ENCODE measurements at places on chromosomes 12 and 14. TPM values are rescaled to one million over a fixed set of nuclear protein-coding genes. Genes with fewer than 3 reads are reported as not detected.

- DNase-seq: no peak
These were observed 8.3 kb downstream of the BMP4 start for GRCh38 chr14:53948205-53948884.

DNA sequence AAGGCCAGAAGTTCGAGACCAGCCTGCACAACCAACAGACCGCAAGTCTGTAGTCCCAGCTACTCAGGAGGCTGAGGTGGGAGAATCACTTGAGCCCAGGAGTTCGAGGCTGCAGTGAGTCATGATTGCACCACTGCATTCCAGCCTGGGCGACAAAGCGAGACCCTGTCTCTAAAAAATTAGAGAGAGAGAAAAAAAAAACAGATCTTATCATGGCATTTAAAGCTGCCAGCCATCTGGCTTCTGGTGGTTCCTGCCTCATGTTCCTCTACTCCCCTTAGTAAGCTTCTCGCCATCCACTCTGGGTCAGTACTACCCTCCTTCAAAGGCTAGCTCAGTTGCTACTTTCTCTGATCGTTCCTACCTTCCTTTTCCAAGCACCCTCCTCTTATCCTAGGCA is 16.1 kb downstream of the CLSTN3 start:
- DNase-seq: peak; percentile 12

DNA sequence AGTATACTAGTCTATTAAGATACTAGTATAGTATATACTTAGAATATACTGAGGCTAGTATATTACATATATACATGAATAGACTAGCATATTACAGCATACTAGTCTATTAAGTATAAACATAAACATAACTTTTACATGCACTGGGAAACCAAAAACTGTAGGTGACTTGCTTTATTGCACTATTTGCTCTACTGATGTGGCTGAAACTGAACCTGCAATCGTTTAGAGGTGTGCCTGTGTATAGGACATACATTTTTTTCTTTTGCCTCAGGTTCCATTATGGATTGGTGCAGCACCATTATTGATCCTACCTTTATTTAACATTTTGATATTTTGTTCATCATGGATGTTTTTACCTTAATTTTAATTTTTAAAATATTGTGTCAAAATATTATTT is 143.2 kb upstream of the RGS6 start:
- DNase-seq: no peak

DNA sequence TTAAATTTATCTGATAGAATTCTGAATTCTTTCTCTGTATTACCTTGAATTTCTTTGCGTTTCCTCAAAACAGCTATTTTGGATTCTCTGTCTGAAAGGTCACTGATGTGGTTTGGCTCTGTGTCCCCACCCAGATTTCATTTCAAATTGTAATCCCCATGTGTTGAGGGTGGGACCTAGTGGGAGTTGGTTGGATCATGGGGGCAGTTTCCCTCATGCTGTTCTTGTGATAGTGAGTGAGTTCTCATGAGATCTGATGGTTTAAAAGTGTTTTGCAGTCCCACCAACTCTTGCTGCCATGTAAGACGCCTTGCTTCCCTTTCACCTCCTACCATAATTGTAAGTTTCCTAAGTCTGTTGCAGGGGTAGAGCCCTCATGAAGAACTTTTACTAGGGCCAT is 34.1 kb upstream of the OR6J1 start:
- no peak for DNase-seq

- no peak for DNase-seq
These were observed 245.9 kb upstream of the DDHD1 start for GRCh38 chr14:53399057-53399456.

DNA sequence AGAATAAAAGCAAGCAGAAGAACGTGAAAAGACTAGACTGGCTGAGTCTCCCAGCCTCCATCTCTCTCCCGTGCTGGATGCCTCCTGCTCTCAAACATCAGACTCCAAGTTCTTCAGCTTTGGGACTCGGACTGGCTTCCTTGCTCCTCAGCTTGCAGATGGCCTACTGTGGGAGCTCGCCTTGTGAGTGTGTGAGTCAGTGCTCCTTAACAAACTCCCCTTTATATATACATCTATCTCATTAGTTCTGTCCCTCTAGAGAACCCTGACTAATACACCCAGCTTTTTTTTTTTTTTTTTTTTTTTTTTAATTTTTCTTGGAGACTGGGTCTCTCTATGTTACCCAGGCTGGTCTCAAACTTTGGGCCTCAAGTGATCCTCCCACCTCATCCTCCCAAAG is 46.9 kb downstream of the ACTN1 start:
- DNase-seq: no peak

DNA sequence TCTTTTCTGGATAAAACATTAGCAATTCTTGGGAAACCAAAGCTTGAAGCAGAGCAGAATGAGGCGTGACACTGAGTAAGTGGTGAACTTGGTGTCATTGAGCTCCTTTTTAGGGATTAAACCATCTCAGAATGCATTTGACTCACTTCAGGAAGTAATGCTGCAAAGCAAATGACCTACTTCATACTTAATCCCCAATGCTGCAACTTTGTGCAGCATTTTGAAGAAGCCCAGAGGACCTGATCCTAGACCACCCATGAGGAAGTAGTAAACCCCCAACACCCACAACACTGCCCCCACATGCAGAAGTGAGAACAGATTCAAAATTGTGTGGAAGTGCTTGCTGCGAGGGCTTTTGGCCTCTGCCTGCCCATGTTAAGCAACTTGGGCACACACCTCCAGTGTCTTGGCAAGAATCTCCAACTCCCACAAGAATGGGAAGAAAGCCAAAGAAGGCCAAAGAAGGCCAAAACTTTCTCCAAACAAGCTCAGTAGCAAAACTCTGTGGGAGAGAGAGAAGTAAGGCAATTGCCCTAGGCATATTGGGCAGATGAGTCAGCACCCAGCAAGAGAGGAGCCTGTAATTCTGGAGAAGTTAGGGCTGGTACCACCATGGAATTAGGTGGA is 69.2 kb upstream of the ETV6 start:
- peak; percentile 66 for DNase-seq

GRCh38 chr14:55373784-55374705 is 37.6 kb downstream of the ATG14 start:
- DNase-seq: no peak

- DNase-seq: peak; percentile 75
These were observed 120.1 kb upstream of the FZD10 start for GRCh38 chr12:130041983-130042812.

- peak; percentile 86 for DNase-seq
These were observed 13.1 kb downstream of the ASIC1 start for GRCh38 chr12:50070314-50071060.

- no peak for DNase-seq
These were observed 49.9 kb downstream of the LRRC74A start for GRCh38 chr14:76876076-76876475.

DNA sequence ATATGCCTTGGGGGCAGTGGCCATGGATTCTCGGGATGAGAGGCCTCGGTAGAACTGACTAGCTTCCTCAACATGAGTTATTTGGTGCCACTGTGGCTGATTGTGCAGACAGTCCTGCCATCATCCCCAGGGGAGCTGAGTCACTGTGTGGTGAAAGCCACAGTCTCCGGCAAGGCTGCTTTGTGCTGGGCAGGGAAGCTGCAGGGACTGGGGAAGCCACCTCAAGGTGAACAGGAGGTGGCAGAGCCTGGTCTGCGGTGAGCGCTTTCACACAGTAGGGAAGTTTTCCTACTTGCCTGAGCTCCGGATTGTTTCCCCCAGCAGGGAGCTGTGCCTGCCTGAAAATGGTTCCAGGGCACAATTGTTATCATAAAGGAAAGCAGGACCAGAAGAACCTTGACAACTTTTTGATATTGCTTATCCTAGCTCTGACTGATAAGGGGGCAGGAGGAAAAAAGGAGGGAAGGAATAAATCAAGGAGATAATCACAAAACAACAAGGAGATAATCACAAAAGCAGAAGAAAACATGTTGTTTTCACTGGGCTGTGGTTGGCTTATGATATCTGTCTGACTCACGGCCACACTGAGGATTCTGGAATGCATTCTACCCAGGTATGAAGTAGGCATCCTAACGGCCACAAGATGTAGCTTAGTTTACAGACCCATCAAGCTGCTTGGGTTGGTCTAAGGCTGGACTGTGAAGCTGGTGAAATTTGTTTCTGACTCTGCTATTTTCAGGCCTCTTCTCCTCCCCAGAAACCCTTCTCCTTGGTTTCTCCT is 32.2 kb upstream of the GNG2 start:
- no peak for DNase-seq

GRCh38 chr12:28991626-28992025 is 157.5 kb upstream of the FAR2 start:
- no peak for DNase-seq

DNA sequence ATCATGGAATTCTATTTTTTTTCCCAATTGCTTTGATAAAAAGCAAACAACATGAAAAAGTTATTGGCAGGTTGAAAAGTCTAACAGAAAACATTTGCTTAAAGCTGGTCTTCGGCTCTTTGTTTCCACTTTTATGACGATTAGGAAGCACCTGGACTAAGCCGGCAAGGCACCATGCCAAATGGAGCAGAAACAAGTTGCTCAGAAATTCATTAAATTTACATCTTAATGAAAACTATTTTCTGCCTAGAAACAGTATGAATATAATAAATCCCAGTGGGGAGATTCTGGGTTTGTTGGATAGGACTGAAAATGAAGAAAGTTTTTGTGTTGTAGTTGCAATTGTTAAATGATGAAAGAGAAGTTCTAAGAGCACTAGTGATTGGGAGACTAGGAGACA is 51.4 kb upstream of the OR9K2 start:
- DNase-seq: no peak

DNA sequence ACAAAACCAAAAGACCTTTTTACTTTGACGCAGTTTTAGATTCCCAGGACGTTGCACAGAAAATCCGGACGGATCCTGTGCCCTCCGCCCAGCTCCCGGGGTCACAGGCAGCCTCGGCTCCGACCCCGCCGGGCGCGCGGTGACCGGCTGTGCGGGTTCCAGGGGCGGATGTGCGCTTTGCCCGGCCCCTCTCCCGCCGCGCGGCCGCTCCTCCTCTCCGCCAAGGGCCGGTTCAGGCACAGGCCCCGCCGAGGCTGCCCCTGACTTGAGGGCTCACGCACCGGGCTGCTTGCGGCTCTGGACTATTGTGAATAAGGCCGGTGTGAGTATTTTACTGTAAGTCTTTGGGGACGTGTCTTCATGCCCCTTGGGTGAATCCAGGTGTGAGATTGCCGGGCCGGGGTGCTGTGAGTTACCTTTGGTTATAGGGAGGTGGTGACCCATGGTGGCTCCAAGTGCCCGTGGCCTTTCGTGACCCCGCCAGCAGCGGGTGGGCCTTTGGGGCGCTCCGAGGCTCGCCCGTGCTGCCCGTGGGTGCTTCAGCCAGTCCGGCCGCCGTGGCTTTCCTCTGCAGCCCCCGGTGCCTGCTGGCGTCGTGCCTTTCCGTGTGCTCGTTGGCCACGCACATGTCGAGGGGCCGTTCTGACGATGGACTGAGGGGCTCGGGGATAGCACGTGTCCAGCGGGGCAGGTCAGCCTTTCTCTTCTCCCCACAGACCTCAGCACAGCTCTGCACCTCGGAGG is 45.9 kb downstream of the NOC4L start:
- DNase-seq: peak; percentile 77

DNA sequence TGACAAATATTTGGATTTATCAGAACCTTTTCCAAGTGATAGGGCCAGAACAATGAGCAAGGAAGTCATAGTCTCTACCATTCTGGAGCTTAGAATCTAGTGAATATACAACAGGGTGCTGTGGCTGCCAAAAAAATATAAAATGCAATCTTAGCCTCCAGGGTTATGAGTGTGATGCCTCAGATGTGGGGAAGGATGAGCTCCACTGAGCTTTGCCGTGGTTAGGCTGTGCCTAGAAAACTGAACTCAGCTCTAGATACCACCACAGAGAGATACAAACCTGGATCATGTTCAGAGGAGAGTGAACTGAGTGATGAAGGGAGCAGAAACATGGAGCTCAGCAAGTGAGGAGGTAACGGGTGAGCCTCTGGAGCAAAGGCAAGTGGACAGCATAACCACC is 138.1 kb upstream of the HIF1A start:
- no peak for DNase-seq

DNA sequence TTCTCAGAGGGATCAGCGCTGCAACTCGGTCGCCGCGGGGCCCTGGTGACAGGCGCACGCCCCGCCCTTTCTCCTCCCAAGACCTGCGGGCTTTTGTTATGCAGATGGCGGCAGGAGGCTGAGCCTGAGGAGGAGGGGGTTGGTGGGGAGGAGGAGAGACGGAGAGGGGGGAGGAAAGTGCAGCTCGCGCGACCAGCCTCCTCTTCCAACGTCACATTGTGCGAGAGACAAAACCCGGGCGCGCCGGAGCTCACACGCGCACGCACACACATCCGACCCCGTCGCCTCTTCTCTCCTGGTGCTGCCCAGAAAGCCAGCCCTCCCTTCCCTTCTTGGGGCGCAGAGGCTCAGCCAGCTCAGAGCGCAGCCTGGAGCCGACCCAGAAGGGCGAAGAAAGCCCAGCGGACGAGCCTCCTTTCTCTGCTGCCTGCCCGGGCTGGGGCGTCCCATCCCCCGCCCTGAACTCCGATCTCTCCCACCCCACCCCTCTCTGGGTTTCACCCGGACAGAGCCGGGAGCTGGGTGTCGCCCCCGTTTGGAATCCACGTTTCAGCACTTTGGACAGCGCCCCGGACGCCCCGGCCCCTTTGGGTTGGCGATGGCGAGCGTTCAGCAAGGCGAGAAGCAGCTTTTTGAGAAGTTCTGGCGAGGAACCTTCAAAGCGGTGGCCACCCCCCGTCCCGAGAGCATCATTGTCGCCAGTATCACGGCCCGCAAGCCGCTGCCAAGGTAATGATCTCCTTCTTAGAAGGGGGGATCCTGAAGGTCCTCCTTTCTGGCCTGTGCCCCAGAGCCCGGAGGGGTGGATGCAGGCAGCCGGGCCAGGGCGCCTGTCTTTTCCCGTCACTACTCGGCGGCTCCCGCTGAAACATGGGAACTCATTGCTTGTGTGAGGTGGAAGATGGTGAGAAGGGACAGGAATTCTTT is at the start of gene SRRM4:
TSS of gene SRRM4 (plus strand) at position 257 of the 927 bp plus-strand sequence. CDS start at position 599, 342 bp downstream.
- peak; percentile 64 for DNase-seq

GRCh38 chr12:2163177-2163941 is 110.6 kb downstream of the CACNA1C start:
- no peak for DNase-seq

- DNase-seq: no peak
These were observed 78.8 kb downstream of the CRACR2A start for GRCh38 chr12:3673981-3674708.

- DNase-seq: no peak
These were observed 10.9 kb downstream of the CTDSP2 start for GRCh38 chr12:57835366-57836288.

Gene REP15
- total RNA-seq: 4.5 TPM

Gene ACSM4
- not detected for total RNA-seq

Gene PLA2G1B
- total RNA-seq: 62.2 TPM

Gene KLRG1
- 3.3 TPM for total RNA-seq

Gene ITGB7
- total RNA-seq: 7.7 TPM

Gene CHMP4A
- 48.0 TPM for total RNA-seq

Gene CLEC4E
- total RNA-seq: 16.8 TPM

Gene GPR162
- total RNA-seq: 17.1 TPM

Gene KERA
- total RNA-seq: not detected

Data from upper lobe of right lung (tissue), 1 donor.